ENCODE measurements at places on chromosomes 13 and 19.

GRCh38 chr19:1787116-1787515 is 25.0 kb downstream of the ATP8B3 start:
- DNase-seq: no peak

DNA sequence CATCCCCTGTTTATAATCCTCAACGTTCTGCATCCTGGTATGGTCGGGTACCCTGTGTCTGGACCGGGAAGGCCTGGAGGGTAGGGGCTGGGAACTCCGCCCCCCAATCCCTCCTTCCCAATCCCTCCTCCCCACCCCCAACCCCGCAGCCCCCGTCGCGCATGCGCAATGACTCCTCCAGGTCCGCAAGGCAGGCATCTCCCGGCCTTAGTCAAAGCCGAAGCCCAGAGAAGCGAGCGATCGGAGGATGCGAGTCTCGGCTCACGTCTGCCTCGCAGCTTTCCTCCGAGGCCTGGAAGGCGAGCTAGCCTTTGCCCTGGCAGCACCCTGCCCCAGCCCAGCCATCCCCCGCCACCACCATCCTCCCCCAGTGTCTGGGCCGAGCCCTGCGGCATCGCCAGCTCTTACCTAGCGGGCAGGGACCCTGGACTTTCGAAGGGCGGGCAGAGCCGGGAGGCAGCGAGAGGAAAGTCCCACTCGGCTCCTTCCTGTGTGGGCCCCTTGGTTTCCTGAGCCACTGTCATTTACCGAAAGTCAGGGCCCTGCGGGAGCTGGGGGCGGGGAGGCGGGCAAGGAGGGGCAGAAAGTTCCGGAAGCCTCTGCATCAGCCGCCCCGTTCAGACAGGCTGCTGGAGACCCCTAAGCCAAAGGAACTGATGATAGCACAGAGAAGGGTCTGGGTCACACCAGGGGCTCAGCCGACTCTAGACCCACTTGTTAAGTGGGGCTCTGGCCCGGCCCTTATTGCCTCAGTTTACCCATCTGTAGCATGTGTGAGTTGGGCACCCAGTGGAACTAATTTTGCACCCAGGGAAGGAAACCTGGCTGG is at the start of gene JAK3:
Gene JAK3, minus strand, starts transcription at position 445 of the 829 bp plus-strand sequence. CDS start 3,565 bp downstream, outside the sequence.
- DNase-seq: no peak

DNA sequence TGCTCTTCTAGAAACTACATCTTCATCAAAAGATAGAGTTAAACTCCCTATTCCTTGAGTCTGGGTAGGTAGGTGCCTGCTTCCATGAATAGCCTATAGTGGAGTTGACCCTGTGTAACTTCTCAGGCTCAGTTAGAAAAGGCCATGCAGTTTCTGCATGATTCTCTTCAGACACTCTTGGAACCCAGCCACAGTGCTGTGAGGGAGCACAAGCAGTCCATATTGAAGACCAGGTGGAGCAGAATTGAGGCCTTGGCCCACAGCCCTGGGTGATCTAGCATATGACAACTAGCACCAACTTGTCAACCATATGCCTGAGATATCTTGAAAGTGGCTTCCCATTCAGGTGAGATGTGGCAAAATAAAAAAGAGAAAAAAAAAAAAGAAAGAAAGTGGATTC is 10.3 kb upstream of the PAN3 start:
- DNase-seq: no peak

GRCh38 chr13:67520886-67521285 is 290.8 kb upstream of the PCDH9 start:
- no peak for DNase-seq

GRCh38 chr13:52921194-52921593 is 72.8 kb upstream of the PCDH8 start:
- DNase-seq: no peak

GRCh38 chr13:106178816-106179215 is 356.6 kb downstream of the EFNB2 start:
- DNase-seq: no peak

- DNase-seq: no peak
These were observed 697.0 kb downstream of the LIG4 start for GRCh38 chr13:107518292-107518691.

DNA sequence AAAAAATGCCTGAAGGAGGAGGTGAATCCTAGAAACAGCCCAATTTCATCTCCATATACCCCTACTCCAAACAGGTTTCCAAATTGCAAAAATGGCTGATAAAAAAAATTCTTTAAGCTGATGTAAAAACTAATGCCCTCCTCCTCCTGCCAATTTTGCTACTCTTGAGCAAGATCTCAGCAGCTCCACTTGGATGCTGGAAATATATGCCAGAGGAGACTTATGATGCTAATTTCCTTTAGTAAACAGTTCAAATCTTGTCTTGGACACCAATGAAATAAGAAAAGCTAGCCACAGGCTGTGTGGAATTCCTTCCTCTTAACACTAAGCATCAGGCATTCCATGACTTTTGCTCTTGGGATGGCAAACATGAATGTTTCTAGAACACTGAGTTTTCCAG is 67.5 kb downstream of the INSR start:
- no peak for DNase-seq

GRCh38 chr19:29858621-29859020 is 46.8 kb downstream of the CCNE1 start:
- DNase-seq: no peak

DNA sequence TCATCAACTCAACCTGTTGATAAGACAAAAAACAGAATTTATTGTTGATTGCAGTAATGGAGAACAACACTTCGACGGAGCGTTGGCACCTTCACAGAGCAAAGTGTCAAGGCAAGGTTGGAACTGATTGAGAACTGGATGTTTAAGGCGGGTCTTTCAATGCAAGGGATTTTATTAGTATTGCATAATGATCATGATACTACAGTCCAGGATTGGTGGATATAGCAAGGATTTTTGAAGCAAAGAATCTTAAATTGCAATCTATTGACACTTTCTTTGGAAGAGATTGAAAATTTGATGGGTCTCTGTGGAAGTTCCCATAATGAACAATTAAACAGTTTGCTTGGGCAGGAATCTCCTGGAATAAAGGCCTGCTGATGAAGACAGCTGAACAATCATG is 632 bp upstream of the ZNF235 start:
- no peak for DNase-seq

DNA sequence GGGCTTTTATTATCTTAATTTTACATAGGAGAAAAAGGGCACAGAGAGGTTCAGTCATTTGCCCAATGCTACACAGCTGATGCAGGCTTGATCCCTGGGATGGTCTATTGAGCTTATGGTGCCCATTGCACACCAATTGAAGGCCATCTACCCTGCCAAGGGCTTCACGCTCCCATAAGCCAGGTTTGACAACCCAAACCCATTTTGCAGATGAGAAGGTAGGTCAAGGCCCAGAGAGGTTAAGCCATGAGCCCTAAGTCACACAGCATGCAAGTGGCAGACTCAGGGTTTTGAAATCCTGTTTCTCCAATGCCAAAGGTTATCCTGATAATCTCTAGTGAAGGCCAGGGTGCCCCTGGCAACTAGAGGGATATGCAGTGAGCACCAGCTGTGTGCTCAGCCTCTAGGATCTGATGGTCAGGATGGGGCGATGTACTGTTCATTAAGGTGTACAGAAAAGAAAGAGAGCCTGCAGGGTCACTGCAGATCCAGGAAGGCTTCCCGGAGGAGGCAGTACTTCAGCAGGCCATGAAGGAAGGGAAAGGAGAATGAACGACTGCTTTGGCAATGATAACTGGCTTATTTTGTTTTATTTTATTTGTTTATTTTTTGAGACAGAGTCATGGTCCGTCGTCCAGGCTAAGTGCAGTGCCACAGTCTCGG is 8.1 kb downstream of the CREB3L3 start:
- no peak for DNase-seq

- no peak for DNase-seq
These were observed 9.8 kb downstream of the SIGLEC10 start for GRCh38 chr19:51407511-51408131.

GRCh38 chr13:67096418-67096817 is 133.7 kb downstream of the PCDH9 start:
- DNase-seq: no peak

GRCh38 chr19:39401070-39401548 is 5.5 kb upstream of the ZFP36 start:
- DNase-seq: no peak

DNA sequence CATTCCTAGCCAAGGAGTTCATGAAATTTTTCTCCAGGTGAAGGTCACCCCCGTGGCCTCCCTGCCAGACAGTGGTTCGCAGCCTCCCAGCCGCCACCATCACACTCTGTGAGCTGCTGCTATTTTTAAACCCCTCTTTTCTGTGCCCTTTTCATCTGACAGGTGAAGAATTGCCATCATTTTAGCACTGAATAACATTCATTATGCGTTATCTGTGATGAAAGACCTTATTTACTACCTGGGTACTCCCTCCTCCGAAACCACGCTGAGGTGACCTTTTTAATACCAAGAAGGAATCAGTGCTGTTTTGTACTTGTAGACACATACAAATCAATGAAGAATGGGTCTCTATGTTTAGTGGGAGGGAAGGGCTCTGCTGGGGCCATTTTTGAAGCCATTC is 148.9 kb upstream of the GPR12 start:
- DNase-seq: no peak

DNA sequence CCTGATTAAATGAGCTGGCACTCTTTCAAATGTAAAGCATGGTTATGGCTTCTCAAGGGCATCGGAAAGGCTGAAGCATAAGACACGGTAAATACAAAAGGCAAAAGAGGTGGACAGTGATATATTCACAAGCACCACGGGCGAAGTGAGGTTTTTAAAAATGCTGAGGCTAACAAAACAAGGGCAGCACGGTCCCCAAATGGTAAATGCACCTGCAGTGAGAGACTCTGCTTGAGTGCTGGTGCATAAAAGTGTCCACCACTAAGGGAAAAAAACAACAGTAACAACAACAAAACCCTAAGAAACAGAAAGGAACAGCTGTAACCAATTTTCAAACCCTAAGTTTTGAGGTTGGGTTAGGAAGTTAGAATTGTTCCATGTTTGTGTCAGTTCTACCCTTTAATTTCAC is 234.9 kb downstream of the PCDH9 start:
- no peak for DNase-seq

DNA sequence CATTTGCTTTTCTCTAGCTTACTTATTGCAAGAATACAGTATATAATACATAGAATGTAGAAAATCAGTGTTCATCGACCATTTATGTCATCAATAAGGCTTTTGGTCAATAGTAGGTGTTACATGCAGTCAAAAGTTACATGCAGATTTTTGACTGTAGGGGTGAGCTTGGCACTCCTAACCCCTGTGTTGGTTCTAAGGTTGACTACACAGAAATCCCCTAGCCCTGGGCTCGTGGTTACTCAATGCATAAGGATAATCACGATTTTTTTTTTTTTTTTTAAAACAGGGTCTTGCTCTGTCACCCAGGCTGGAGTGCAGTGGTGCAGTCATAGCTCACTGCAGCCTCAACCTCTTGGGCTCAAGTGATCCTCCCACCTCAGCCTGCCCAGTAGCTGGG is 4.0 kb upstream of the NWD1 start:
- DNase-seq: no peak

DNA sequence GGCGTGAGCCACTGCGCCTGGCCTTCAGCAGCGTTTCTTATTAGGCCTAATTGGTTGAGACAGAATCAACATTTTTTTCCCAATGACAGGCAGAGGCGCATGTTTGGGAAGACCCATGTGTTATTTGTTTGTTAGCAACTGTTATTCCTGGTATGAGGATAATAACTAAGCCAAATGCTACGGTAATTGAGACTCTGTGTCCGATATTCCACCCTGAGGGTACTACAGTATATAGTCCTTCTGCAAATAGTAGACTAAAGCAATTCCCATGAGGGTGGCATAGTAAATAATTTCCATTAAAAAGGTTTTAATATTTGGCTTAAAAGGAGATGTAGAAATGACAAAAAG is 18.4 kb upstream of the CCL25 start:
- DNase-seq: no peak

DNA sequence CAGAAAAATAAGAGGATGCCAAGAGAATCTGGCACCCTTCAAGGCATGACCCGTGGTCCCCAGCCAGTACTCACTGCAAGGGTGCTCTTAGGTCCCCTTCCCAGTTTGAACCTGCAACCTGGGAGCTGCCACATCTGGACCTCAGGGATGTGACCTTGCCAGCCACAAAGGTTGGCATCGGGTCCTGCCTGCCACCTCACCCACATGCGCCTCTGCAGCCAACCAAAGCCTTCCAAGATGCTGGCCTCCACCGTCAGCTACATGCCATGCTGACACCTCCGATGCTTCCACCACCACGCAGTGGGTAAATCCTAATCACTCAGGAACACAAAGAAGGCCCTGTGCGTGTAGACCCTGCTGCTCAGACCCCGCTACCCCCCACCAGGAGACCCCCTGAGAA is 35.1 kb downstream of the ELL start:
- no peak for DNase-seq

GRCh38 chr19:14550201-14550754 is 20.9 kb downstream of the TECR start:
- DNase-seq: no peak

DNA sequence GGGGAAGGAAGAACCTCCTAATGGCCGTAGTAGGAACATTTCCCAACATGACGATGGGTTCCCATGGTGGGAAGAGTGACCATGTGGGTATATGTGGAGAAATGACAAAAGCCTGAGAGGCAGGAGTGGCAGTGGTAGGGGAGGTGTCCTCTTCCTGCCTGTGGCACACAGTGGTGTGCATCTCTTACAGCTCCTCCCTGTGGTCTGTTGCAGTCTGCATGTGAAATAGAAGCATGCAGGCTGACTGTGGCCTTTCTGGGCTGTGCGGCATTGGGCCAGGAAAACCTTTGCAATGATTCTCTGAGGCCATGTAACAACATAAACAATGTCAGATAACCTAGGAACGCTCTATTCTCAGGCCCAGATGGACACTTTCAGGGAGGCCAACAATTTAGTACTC is 84.0 kb downstream of the LACC1 start:
- no peak for DNase-seq

GRCh38 chr13:110047496-110047895 is 259.5 kb downstream of the COL4A1 start:
- DNase-seq: no peak

- no peak for DNase-seq
These were observed 16.2 kb downstream of the FRY start for GRCh38 chr13:32047793-32048192.

DNA sequence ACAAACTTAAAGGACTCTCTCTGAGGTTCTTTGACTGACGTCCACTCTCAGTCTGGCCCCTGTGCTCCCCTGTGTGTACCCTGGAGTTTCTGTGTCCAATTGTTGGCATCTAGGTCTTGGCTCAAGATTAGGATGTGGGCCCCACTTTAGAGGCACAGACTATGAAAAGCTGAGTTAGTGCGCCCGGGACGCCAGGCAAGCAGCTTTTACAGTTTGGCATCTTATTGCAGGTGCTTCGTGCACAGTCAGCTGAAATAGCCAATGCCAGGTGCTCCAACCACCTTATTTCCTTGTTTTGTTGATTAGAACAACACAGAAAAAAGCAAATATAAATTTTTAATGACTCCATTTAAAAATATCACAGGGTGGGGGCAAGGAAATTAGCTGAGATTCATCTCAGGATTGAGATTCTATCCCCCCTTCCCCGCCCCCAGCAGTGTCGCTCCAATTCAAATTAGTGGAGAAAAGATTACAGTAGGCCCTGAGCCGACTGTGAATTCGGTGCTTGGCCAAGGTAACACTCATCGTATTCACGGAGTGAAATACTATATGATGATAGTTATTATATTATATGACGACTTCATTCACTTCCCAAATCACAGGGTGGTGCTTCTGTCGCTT is 4.3 kb downstream of the SOX1 start:
- DNase-seq: no peak
